ENCODE measurements at places on chromosomes 2 and 18.

GRCh38 chr2:231053846-231054245 is 2.8 kb upstream of the PSMD1 start:
- no peak for DNase-seq

GRCh38 chr2:861655-862354 is 88.8 kb upstream of the SNTG2 start:
- DNase-seq = no peak

- DNase-seq = no peak
Observed at GRCh38 chr2:68637047-68637446, 6.3 kb upstream of the PROKR1 start.

GRCh38 chr18:73153271-73153670 is 285.5 kb upstream of the NETO1 start:
- no peak for DNase-seq

DNA sequence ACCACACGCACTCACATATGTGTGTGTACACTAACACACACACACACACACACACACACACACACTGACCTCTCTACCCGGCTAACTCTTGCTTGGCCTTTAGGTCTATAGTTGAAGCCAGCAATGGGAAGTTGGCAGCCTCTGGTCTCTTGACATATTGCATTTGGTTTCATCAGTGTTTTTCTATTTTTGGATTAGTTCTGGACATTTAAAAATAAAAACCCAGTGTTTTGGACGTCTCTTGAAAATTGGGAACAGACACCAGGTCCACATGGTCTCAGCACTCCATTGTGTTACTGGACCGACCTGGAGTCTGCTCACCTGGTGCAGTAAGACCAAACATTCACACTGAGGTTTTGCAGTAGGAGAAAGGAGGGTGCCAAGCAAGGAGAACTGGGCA is 50.4 kb upstream of the AFF3 start:
- DNase-seq = no peak

- no peak for DNase-seq
Observed at GRCh38 chr2:108414256-108414876, 34.6 kb upstream of the GCC2 start.

DNA sequence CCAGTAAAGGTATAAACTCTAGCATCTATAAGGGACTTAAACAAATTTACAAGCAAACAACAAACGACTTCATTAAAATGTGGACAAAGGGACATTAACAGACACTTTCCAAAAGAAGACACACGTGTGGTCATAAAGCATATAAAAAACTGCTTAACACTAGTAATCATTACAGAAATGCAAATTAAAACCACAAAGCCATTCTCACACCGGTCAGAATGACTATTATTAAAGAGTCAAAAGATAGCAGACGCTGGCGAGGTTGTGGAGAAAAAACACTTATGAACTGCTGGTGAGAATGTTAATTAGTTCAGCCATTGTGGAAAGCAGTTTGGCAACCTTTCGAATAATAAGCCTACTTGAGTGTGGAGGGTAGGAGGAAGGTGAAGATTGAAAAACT is 217.1 kb upstream of the DLGAP1 start:
- DNase-seq = no peak

DNA sequence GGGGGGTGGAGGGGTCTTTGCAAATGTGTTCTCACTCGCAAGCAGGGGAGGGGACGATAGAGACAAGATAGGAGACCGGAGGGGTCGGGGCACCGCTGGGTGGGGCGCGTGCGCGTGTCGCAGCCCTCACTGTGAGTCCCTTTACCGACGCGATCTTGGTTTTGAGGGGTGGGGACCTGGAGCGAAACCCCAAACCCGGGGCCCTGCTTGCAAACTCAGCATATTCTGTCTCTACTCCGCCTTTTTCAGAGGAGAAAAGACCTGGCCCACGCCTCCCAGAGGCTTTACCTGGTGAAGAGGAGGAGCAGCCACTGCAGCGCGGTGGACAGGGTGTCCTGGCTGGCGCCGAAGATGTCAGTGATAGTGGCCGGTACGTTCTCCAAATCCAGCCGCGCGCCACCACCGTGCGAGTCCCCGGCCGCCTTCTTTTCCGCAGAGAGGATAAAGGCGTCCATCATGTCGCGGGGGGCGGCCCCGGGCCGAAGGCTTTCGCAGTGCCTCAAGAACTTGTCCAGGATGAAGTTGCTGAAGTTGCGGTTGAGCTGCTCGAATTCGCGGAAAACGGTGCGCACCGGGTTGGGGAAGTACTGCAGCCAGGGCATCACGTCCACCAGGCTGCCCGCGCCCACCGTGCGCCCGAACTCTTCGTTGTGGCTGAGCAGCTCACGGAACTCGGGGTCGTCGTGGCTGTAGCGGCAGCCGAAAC is 1.7 kb downstream of the CYP1B1 start:
- DNase-seq = no peak

GRCh38 chr18:44798433-44799048 is 117.9 kb downstream of the SETBP1 start:
- no peak for DNase-seq

GRCh38 chr2:88003074-88003755 is 13.1 kb downstream of the RNU2-63P start:
- DNase-seq = no peak

GRCh38 chr2:236587861-236588815 is 18.5 kb downstream of the ACKR3 start:
- DNase-seq = no peak

DNA sequence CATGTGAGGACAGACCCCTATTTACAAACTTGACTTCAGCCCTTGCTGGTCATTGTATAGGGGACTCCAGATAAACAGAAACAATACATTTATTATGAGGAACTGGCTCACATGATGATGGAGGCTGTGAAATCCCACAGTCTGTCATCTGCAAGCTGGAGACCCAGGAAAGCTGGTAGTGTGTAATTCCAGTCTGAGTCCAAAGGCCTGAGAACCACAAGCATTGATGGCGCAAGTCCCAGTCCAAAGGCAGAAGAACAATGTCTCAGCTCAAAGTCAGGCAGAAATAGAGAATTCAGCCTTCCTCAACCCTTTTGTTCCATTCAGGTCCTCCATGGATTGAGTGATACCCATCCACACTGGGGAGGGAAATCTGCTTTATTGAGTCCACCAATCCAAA is 28.1 kb upstream of the SPP2 start:
- DNase-seq = no peak

- DNase-seq = no peak
Observed at GRCh38 chr2:110714452-110715224, 17.7 kb upstream of the ACOXL start.

- no peak for DNase-seq
Observed at GRCh38 chr2:112662704-112663103, 17.0 kb downstream of the SLC20A1 start.

GRCh38 chr2:199223791-199224190 is 233.9 kb downstream of the SATB2 start:
- no peak for DNase-seq

GRCh38 chr2:232487385-232488096 is at the start of gene ECEL1:
Gene ECEL1 (minus strand): TSS chr2:232487834. CDS start chr2:232486653, 1,181 bp downstream.
- no peak for DNase-seq

DNA sequence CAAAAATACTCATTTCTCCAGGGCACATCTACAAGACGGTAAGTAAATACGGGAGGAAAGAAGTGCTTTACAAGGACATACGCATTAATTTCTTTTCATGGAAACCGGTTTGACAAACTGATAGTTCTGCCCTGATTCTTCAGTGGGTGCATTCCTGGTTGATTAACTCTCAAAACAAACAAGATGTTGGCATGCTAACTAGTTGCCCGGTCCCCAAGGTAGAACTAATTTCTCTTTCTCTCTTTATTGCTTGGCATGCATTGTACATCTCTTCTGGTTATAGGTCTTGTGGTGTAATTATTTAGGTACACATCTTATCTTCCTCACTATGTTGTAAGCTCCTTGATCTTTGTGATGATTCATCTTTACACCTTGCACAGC is 46.9 kb upstream of the SPATS2L start:
- DNase-seq = no peak

GRCh38 chr2:19300961-19301360 is 57.5 kb downstream of the OSR1 start:
- no peak for DNase-seq

DNA sequence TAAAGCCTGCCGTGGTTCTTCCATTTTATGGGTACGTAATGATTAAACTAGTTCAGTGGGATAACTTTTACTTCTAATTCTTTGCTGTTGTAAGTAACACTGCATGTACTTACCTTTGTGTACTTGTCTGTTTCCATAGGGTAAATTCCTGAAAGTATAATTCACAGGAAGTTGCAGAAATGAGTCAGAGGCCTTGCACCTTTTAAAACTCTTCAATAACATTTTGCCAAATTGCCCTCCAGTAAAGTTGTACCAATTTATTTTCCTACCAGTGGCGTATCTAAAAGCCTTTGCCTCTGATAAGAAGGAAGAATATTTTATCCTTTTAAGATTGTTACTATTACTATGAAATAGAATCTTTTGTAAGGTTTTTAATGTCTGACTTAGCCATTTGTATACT is 65.1 kb downstream of the CAB39 start:
- no peak for DNase-seq

DNA sequence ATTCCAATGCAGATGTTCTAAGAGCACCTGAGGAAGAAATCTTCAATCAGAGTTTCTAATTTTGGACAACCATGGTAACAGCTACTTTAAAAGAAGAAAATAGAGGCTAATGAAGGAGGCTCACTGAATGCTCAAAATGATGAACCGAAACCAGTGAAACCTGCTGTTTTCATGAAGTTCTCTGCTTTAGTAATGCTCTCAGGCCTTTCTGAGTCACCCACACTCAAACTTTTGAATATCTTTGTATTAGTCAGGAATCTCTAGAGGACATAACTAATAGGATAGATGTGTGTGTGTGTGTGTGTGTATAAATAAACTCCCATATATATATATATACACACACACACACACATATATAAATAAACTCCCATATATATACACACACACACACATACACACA is 76.9 kb upstream of the RIT2 start:
- DNase-seq = no peak

Data from glomerular endothelial cell (primary cell).